ENCODE measurements at places on chromosomes 2 and 18.

- DNase-seq, result no peak
Observed at GRCh38 chr18:23661735-23662308, 889 bp downstream of the ANKRD29 start.

GRCh38 chr2:241813644-241814392, 4.8 kb downstream of the NEU4 start:
- DNase-seq, result no peak

GRCh38 chr2:150309311-150310080, 178.0 kb downstream of the RND3 start:
- DNase-seq, result no peak

GRCh38 chr2:19377717-19378116, 19.3 kb upstream of the OSR1 start:
- no peak for DNase-seq

DNA sequence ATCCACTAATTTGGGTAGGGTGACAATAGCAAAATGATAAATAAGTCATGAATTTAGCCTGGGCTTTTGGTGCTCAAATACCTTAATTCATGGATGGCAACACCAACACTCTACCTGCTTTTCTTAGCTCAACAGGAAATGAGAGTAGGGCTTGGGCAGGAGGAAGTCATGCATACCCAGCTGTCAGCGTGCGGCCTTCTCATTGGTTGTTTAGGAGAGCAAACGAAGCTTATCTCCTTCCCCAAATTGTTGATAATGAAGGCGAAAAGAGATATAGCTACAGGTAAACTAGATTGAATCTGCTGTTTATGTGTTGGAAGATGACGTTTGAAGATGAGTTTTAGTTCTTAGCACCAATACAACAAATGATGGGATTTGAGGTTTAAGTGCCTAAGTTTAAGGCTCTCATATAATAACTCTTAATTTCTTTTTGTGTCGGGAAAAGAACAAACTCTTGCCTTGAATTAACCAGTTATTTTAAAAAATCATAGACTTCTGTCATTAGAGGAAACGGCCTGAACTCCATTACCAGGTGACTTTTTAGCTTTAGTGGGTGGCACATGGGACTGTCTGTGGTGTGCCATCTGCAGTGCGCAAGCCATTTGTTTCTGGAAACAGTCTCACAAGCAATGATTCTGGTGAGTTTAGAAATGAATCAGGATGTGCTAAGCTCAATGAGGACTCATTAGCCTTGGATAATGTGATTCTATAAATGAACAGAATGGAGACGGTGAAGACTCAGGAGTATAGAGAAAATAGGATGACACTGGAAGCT, 19.8 kb downstream of the MAP4K4 start:
- DNase-seq, result no peak

GRCh38 chr2:36147670-36148390, 207.7 kb upstream of the CRIM1 start:
- DNase-seq, result no peak

- no peak for DNase-seq
Observed at GRCh38 chr18:1994471-1994870, 576.8 kb downstream of the METTL4 start.

DNA sequence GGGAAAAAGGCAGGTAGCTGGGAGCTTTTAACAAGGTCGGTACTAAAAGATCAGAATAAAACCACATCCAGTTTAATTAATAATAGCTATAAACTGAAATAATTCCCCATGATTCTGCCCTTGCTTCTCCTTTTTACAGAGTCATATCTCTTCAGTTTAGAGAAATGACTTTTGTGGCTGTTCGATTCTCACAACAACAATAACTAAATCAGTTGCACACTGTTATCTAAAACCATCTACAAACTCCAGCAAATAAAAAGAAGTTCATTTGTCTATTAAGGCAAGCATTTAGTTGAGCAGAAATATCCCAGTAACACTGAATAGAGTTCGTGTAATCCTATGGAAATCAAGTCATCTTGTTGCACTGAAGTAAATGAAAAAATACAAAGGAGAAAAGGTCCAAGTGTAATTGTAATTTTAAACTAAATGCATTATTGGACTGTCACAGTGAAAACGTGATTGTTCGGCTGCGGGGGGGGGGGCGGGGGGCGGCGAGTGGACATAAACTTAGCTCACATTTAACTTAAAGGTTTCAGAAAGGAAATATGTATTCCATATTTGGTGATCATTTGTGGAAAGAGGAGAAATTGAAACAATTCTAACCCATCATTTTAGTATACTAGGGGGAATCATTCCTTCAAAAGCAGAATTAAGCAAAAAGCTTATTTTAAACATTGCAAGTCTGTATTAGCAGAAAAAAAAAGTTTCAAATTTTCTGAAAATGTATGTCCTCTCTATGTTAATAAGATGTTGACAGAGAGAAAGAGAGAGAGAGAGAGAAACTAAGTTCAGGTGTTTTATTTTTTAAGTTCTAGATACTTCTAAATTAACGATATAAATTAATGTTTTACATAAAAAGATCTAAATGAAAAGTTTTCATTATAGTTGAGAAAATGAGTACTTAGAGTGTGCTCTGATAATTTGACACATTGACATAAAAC, 144.5 kb downstream of the MEIS1 start:
- no peak for DNase-seq

- DNase-seq, result peak; percentile 25
Observed at GRCh38 chr2:100588071-100588786, 25.4 kb downstream of the PDCL3 start.

- no peak for DNase-seq
Observed at GRCh38 chr2:241179899-241180298, 8.6 kb upstream of the ANO7 start.

DNA sequence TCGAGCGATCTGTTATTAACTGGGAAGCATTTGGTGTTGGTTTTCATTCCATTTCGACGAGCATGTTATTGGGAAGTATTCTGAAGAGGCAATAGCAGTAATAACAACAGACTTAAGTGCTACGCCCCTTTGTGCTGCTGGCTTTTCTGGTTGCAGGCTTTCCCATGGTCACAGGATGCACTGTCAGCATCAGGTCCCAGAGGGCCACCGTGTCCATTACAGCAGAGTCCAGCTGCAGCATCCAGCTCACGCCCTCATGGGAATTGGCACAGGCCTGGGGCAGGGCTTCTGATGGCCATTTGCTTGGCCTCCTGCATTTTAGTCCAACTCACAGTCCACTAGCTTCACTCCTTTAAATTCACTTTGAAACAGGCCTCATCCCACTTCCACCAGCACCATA, 44.4 kb downstream of the BCL2L11 start:
- no peak for DNase-seq

- no peak for DNase-seq
Observed at GRCh38 chr2:120720746-120721375, 14.8 kb upstream of the GLI2 start.

GRCh38 chr2:37365669-37366068, 21.2 kb downstream of the QPCT start:
- DNase-seq, result no peak

- DNase-seq, result peak; percentile 27
Observed at GRCh38 chr2:200742426-200742825, 69.3 kb upstream of the BZW1 start.
